ENCODE measurements at places on chromosomes 5 and 9.

DNA sequence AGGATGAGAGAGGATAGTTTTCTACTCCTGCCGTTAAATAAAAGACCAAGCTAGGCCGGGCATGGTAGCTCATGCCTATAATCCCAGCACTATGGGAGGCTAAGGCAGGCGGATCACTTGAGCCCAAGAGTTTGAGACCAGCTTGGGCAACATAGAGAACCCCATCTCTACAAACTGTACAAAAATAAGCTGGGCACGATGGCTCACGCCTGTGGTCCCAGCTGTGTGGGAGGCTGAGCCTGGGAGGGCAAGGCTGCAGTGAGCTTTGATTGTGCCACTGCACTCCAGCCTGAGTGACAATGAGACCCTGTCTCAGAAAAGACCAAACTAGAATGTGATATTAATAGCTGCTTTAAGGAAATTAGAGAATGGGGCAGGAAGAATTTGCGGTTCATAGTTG lies 158.4 kb downstream of the NIPBL start:
- no peak for DNase-seq

- no peak for DNase-seq
Observed at GRCh38 chr5:172530406-172530805, 76.1 kb upstream of the SH3PXD2B start.

DNA sequence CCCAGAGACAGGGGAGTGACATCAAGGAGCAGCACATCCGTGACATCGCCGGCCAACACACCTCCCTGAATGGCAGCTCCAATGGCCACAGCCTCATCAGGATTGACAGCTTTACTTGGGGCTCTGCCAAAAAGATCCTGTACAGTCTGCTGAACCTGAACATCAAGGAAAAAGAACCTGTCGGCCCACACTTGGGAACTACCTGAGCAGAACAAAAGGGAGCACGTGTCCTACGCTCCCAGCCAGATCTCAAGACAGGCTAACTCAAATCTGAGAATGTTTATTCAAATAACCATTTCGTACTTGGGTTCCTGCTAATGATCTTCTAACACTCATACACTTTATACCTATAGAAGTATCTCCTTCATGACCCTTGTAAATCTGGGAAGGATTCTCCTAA lies 15.3 kb downstream of the HSPA9 start:
- DNase-seq, result no peak

GRCh38 chr5:135248801-135249231 lies 150.2 kb downstream of the MACROH2A1 start:
- no peak for DNase-seq

DNA sequence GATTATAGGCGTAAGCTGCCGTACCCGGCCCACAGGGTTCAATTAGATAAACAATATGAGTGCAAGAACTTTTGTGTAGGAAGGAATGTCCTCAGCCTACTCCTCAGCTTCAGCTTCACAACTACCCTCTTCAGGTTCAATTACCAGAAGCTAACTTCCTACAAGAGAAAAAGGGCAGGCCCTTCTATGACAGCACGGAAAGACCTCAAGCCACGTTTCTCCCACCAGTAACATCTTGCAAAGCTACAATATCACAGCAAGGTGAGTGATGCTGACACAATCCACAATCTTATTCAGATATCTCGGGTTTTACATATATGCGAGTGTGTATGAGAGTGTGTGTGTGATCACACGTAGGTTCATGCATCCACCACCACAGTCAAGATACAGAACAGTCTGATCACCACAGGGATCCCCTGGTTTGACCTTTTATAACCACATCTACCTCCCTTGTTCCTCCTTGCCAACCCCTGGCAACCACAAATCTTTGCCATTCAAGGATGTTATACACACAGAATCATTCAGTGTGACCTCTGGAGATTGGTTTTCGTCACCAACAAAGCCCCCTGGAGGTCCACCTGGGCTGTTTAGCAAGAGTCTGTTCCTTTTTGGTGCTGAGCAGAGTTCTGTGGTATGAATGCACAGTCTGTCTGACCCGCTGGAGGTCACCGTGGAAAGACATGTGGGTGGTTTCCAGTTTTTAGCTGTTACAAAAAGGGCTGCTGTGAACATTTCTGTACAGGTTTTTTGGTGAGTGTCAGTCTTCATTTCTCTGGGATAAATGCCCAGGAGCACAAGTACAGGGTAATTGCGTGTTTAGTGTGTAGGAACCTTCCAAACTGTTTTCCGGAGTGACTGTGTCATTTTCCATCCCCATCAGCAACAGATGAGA lies 38.2 kb downstream of the IPPK start:
- no peak for DNase-seq

DNA sequence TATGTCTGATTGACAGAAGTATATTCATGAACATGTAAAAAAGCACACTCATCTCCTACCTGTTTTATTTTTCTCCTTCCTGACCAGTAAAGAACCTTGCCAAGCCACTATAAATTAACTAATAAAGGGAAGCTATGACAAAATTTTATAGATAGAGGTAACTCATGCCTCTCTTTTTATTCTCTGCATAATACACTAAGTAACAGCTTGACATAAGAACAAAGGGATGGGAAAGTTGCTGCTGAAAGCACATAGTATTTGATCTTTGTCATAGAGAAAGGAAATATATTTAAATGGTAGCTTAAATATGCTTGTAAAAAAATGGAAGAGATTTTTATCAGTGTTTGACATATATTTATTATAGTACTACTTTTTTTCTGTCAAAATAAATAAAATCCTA lies 1065.7 kb upstream of the CDH9 start:
- DNase-seq, result no peak

DNA sequence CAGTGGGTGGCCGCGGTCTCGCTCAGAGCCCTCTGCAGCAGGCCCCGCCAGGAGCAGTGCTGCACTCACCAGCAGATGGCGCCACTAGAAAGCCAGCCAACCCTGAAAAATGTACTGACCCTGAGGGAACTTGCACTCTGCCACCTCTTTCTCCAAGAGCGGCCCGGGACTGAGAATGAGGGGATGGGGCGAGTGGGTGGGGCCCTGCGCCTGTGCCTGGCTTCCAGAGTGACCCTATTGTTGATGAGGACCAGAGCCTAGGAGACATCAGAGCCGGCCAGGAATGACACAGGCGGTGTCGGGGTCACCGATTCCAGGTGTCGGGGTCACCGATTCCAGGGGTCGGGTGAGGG lies 2.9 kb upstream of the IL17B start:
- DNase-seq, result no peak

- DNase-seq, result no peak
Observed at GRCh38 chr5:79069488-79070349, at the start of the genes BHMT2 and DMGDH. BHMT2 (plus strand) TSS chr5:79069767; CDS start chr5:79069783, 16 bp downstream. DMGDH (minus strand) TSS chr5:79069674; CDS start chr5:79069620, 54 bp downstream.

All from GM12864 (cell line).